Progenitor cell of endocrine pancreas (in vitro differentiated cells): ENCODE measurements at places on chromosomes 2 and 18.

DNA sequence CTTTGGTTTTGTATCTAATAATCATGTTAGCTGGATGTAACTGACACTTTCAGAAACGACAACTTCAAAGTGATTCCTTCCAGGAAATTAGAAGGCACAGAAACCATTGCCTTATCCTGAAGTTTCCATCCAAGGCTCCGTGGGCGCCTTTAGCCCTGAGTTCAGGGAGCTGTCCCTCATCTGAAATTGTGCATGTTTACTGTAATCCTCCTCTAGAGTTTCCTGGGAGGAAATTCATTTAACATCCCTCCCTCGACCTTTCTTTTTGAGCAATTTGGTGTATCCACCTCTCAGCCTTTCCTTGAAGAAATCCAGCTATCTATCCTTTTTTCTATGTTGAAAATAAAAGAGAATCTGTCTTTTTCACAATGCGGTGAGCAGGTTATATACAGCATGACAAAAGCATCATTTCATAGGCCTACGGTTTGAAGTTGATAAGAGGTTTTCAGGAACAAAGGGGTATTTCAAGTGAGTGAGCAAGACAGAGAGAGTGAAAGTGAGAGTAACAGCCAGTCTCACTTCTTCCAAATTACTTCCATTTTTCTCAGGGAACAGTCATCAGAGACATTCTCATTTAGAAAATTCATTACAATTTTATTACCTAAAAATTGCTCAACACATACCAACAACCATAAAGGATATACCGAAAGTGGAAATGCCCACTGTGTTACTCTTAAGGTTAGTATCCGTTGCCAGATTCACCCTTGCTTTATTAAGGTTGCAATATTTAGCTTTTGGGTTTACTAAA lies 167.3 kb downstream of the MREG start:
- no peak for DNase-seq

DNA sequence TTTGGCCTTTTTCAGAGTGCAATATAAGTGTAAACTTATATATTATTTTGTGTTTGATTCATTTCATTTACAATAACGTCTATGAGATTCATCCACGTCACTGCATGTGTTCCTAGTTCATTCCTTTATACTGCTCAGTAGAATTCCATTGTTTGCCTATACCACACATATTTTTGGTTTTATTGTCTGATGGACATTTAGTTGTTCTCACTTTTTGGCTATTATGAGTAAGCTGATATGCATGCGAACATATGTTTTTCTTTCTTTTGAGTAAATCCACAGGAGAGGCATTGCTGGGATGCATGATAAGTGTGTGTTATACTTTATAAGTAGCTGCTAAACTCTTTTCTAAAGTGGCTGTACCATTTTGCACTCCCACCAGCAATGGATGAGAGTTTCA lies 314.8 kb upstream of the HS6ST1 start:
- DNase-seq = no peak

DNA sequence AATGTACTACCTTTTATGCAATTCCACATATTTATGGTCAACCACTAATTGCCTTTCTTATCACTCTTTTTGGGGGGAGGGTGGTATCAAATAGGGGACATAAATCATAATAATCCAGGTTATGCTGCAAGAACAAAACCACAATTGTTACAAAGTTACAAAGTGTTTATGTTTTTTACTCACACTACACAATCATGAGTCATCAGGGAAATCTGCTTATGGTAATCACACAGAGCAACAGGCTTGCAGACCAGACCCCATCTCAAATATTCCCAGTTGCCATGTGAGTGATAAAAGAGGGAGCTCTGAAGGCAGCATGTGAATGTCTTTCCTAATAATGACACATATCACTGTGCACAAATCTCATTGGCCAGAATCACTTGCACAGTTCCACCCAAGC lies 304.7 kb upstream of the TMEFF2 start:
- no peak for DNase-seq

- DNase-seq = peak; percentile 43
Observed at GRCh38 chr2:218569038-218569431, 396 bp downstream of the CNOT9 start.

DNA sequence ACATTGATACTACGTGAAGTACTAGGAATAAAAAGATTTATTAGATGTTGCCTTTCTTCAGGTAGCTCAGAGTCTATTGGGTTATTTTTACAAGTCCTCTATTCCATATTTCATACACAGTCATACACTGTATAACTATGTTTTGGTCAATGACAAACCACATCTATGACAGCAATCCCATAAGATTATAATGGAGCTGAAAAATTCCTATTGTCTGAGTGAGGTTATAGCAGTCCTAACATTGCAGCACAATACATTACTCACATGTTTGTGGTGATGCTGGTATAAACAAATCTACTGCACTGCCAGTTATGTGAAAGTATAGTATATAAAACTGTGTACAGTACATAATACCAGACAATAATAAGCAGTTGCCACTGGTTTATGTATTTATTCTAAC lies 595.1 kb downstream of the MBD2 start:
- DNase-seq = no peak

DNA sequence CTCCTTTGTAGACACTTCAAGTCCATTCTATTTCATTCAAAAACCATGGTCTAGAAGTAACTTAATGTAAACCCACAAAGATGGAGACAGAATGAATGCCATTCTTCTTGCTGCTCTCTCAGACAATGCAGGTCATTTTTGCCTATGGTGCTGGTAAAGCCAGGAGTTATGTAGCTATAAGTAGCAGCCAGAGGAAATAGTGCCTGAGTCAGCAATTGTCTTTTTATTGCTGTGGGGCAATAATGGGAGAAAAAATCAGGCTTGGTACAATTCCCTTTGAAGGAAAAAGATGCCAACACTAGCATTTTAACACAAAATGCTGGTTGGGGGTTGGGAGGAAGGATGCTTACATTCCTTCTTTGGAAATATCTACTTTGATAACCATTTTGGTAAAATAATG lies 43.5 kb downstream of the SCN1A start:
- no peak for DNase-seq

DNA sequence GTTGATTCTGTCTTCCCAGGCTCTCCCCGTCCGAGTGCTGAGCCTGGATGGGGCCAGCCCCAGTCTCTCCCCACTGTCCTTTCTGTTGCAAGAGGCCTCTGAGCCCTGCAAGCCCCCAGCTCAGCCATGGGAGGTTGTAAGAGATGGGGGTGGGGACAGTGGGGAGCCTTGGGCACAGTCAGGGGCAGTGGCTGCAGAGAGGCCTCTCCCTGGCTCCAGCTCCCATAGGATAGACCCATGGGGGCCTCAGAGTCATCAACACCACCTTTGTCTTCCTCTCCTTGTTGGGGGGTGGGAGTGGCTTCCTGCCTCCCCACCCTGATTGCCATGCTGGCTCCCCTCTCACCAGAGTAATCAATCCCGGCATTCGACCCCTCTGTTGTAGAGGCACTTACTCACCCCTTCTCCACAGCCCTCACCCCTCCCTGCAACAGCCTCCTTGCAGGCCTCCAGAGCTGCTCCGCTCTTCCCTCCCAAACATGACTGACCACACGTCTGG lies 37.5 kb upstream of the NPAS2 start:
- DNase-seq = no peak

- no peak for DNase-seq
Observed at GRCh38 chr2:25700221-25700660, 26.9 kb upstream of the DTNB start.
